ENCODE measurements at places on chromosomes 3 and 15. TPM values are rescaled to one million over a fixed set of nuclear protein-coding genes. Genes with fewer than 3 reads are reported as not detected.

SLC6A1 gene
- total RNA-seq: under 0.01 TPM

UTS2B gene
- total RNA-seq: 0.20 TPM

TRIM71 gene
- total RNA-seq: not detected

RLBP1 gene
- not detected for total RNA-seq

SLC28A1 gene
- not detected for total RNA-seq

EPHA3 gene
- not detected for total RNA-seq

TMEM207 gene
- not detected for total RNA-seq
